ENCODE measurements at places on chromosomes 13 and 19. TPM values are rescaled to one million over a fixed set of nuclear protein-coding genes. Genes with fewer than 3 reads are reported as not detected.

GRCh38 chr13:60838581-60838980 is 441.6 kb downstream of the TDRD3 start:
- DNase-seq = no peak
- no peak overlapping the region for H3K4me3 ChIP-seq
- H3K4me1 ChIP-seq = no peaks in the 10 kb centered on the region
- no peaks in the 10 kb centered on the region for H3K27me3 ChIP-seq
- H3K36me3 ChIP-seq = no peaks in the 10 kb centered on the region
- H3K27ac ChIP-seq = no peak overlapping the region

DNA sequence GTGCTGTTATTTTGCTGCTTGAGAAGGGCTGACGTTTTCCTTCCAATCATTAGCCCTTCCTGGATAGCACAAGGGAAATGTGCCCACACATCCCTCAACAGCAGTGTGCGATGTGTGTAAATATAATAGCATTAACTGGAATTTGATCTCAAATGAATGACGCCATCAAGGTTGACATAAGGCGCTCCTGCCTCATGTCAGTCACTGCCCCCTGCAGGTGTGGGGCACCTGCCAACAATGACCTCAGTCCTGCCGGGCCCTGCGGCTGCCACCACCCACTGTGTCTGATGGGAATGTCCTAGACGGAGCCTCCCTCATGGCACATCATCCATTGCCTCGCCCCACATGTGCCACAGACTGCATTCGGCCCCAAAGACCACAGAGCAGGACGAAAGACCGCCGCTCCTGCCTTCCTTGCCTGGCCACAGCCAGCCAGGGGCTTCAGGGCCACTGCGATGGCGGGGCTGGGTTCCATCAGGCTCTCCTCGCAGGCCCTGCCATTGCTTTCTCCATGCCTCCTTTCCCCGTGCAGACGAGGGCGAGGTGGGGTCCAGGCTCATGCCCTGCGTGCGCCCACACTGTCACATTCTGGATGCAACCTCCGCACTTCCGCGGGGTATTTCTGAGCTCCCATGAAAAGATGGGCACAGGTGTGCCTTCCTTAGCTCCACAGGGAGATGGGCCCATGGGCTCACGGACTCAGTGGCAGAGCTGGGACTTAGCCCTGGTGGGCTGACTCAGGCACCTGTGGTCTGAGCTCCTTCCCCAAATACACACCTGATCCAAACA is 146.7 kb downstream of the SOX1 start:
- peaks cover 3% of the 10 kb centered on the region for H3K4me1 ChIP-seq
- no peak for DNase-seq
- no peak overlapping the region for H3K4me3 ChIP-seq
- no peak overlapping the region for H3K27ac ChIP-seq

GRCh38 chr13:92535222-92536006 is 691.2 kb upstream of the GPC6 start:
- no peaks in the 10 kb centered on the region for H3K4me1 ChIP-seq
- no peaks in the 10 kb centered on the region for H3K27me3 ChIP-seq
- no peaks in the 10 kb centered on the region for H3K36me3 ChIP-seq
- no peak overlapping the region for H3K4me3 ChIP-seq

- no peak for DNase-seq
- peaks cover 8% of the 10 kb centered on the region for H3K36me3 ChIP-seq
- peaks cover 3% of the 10 kb centered on the region for H3K4me1 ChIP-seq
- no peaks in the 10 kb centered on the region for H3K27me3 ChIP-seq
- no peak overlapping the region for H3K27ac ChIP-seq
Observed at GRCh38 chr19:52635786-52636570, 2.2 kb downstream of the ZNF83 start.

GRCh38 chr13:67330149-67330548 is 100.0 kb upstream of the PCDH9 start:
- H3K27me3 ChIP-seq = no peaks in the 10 kb centered on the region
- H3K27ac ChIP-seq = no peak overlapping the region
- H3K4me1 ChIP-seq = no peaks in the 10 kb centered on the region
- H3K4me3 ChIP-seq = no peak overlapping the region
- DNase-seq = no peak
- no peaks in the 10 kb centered on the region for H3K36me3 ChIP-seq

DNA sequence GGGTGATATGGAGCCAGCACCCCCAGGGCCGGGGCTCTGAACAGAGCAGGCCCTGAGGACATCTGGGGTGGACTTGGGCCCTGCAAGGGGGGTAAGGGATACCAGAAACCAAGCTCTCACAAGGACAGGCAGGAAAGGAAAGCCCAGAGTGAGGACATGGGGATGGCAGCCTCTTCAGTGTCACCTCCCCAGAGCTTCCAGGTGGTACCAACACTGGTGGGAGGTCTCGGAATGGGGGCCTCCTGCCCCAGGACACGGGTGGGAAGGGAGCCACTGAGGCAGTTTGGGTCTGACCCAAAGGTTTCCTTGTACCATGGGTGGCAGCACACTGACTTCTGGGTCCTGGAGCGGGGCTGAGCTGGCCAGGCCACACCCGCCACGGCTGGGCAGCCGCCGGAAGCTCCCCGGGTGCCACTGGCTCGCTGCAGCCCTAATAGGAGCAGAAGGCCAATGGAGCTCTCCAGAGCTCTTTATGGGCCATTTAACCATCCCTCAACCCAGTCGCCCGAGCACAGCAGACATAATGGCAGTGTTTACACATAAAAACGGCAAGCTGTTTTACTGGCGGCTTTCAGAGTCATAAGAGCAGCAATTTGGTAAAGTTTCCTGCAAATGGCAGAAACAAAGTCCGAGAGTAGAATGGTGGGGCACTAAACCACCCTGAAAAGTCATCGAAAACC is 59.3 kb downstream of the PEPD start:
- H3K27ac ChIP-seq = no peak overlapping the region
- H3K27me3 ChIP-seq = no peaks in the 10 kb centered on the region
- no peaks in the 10 kb centered on the region for H3K4me1 ChIP-seq
- H3K4me3 ChIP-seq = no peak overlapping the region
- DNase-seq = peak; percentile 20

DNA sequence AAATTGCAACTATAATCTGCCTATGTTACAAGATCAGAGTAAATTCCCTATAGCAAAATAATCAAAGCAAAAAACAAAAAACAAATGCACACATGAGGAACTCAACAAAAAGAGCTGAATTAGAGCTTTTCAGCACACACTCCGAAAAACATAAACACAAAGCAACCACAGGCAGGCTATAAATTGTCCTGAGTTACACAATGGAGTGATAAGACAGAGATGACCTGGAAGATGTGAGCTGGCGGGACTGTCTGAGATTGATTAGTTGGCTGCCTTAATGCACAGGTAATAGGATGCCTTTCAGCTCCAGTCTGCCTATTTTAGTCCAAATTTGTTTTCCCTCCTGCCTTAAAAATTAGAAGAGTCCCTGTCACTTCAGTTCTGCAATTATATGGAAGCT is 159.0 kb upstream of the FNDC3A start:
- peaks cover 7% of the 10 kb centered on the region for H3K4me1 ChIP-seq
- no peak for DNase-seq
- no peaks in the 10 kb centered on the region for H3K27me3 ChIP-seq
- no peak overlapping the region for H3K4me3 ChIP-seq
- H3K36me3 ChIP-seq = no peaks in the 10 kb centered on the region

DNA sequence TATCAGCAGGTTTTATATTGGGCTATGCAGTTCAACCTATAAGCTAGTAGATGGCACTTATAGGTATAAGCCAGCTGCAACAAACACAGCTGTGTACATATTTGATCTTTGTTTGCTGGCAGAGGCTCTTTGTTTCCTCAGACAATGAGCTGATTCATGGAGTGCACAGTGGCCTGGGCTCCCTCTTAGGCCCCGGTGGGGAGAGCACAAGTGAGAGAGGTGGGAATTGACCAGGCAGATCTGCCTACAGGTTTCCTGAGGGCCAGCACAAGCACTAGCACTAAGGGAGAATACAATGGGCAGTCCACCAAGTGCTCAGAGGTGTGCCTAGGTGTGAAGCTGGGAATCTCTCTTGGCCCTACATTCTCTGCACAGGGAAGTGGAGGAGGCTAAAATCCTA is 1390.7 kb downstream of the SLITRK5 start:
- H3K4me1 ChIP-seq = no peaks in the 10 kb centered on the region
- H3K27me3 ChIP-seq = no peaks in the 10 kb centered on the region
- H3K4me3 ChIP-seq = no peak overlapping the region

- H3K36me3 ChIP-seq = no peaks in the 10 kb centered on the region
- H3K27me3 ChIP-seq = peaks cover 76% of the 10 kb centered on the region
- no peak for DNase-seq
Observed at GRCh38 chr19:16327501-16327900, 2.9 kb downstream of the KLF2 start.

DNA sequence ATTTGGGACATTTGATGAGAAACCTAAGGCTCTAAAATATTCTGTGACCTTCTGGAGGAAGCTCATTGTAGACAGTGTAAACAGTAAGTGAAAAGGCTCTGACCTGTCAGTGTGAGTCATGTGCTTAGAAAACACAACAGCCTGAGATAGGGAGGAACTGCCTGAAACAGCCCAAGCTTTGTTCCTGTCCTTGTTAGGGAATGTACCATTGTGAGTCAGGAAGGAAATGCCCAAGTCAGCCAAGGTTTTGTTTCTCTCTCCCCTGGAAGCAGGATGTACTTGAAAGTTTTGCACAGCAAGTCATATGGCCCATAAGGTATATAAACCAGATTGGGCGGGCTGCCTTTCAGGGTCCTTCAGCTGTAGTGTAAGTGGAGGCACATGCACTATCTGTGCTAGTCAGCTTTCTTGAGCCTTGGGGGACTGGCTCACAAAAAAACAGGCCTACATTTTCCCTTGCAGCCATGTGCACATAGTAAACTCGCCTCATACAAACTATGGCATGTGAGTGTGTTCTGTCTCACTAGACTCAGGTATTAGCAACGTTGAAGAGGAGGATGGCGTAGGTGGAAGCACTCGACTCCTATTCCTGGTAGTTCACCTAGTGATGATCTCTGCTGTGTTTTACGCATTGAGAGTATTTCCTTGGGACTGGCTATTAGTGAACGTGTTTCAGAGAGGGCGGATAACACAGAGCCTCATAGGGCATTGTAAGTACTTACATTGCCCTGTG is 141.2 kb upstream of the KLHL1 start:
- H3K27ac ChIP-seq = no peak overlapping the region
- peak overlapping the region; percentile 23 for H3K4me3 ChIP-seq
- peaks cover 4% of the 10 kb centered on the region for H3K4me1 ChIP-seq
- no peaks in the 10 kb centered on the region for H3K27me3 ChIP-seq
- peak; percentile 57 for DNase-seq

- peak overlapping the region; percentile 99 for H3K4me3 ChIP-seq
- H3K27me3 ChIP-seq = peaks cover 16% of the 10 kb centered on the region
- H3K4me1 ChIP-seq = peaks cover 2% of the 10 kb centered on the region
- H3K27ac ChIP-seq = peak overlapping the region; percentile 55
- no peak for DNase-seq
Observed at GRCh38 chr19:633786-634639, 676 bp upstream of the POLRMT start.

- DNase-seq = no peak
- no peaks in the 10 kb centered on the region for H3K27me3 ChIP-seq
- no peak overlapping the region for H3K27ac ChIP-seq
- no peaks in the 10 kb centered on the region for H3K4me1 ChIP-seq
- H3K4me3 ChIP-seq = no peak overlapping the region
- no peaks in the 10 kb centered on the region for H3K36me3 ChIP-seq
Observed at GRCh38 chr19:33273881-33274662, 28.3 kb downstream of the CEBPA start.

- no peaks in the 10 kb centered on the region for H3K36me3 ChIP-seq
- no peak overlapping the region for H3K27ac ChIP-seq
- no peak overlapping the region for H3K4me3 ChIP-seq
- no peaks in the 10 kb centered on the region for H3K4me1 ChIP-seq
- peak; percentile 51 for DNase-seq
- H3K27me3 ChIP-seq = no peaks in the 10 kb centered on the region
Observed at GRCh38 chr13:92175330-92175729, 776.9 kb downstream of the GPC5 start.

DNA sequence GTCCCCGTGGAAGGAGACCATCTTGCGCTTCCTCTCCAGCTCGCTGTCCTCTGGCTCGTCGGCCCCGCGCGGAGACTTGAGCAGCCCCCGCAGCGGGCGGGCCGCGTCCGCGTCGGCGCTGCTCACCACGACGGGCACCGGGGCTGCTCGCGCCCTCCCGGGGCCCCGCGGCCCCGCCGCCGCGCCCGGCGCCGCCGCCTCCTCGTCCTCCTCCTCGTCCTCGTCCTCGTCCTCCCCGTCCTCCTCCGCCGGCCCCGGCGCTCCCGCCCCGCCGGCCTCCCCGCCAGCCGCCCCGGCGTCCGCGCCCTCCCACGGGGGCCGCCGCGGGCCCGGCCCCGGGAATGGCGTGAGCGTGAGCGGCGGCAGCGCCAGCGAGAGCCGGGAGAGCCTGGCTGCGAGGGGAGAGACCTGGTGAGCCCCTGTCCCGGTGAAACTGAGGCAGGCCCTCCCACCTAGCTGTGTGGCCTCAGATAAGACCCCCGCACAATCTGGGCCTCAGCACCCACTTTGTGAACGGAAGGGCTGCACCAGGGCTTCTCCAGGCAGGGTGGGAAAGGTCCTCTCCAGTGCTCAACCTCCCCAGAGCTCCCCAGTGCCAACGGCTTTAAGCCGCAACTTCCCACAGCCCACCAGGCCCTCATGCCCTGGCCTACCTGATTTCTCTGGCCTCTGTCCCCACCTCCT is 17.8 kb downstream of the LMTK3 start:
- no peak overlapping the region for H3K27ac ChIP-seq
- H3K27me3 ChIP-seq = peaks cover 11% of the 10 kb centered on the region
- peak overlapping the region; percentile 77 for H3K4me3 ChIP-seq
- no peaks in the 10 kb centered on the region for H3K36me3 ChIP-seq
- peak; percentile 59 for DNase-seq

DNA sequence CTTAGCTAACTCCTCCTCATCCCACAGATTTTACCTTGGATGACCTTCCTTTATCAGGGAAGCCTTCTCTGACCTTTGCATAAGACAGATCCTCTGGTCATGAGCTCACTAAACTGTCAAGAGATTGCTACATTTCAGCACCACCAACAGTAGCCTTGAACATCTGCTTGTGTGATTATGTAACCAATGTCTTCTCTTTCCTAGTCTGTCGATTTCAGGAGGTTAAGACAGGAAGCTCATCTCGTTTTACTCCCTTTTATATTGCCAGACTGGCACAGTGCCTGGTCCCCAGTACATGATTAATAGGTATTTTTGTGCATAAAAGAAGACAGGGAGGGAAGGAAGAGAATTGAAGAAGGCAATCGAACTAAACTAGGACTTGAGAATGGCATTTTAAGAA is 1697.7 kb downstream of the EFNB2 start:
- no peak overlapping the region for H3K27ac ChIP-seq
- DNase-seq = no peak
- no peaks in the 10 kb centered on the region for H3K27me3 ChIP-seq
- no peaks in the 10 kb centered on the region for H3K36me3 ChIP-seq

Gene LGALS4
- 0.38 TPM for total RNA-seq

Gene SULT2A1
- not detected for total RNA-seq

Gene LPAR6
- 2.2 TPM for total RNA-seq

Gene MOB3A
- total RNA-seq = 27.4 TPM

Gene MISP3
- total RNA-seq = 0.97 TPM

Gene SLC10A2
- not detected for total RNA-seq

Gene SCEL
- 0.18 TPM for total RNA-seq

Gene TUBB4A
- total RNA-seq = 7.5 TPM

Gene ZNF132
- 0.71 TPM for total RNA-seq

Gene CYP4F2
- total RNA-seq = not detected

Gene KLC3
- 4.8 TPM for total RNA-seq

Gene DIRAS1
- total RNA-seq = 8.4 TPM
